ENCODE measurements at places on chromosomes 4 and X.

GRCh38 chr4:128682942-128683666 is 126.4 kb upstream of the JADE1 start:
- no peak for DNase-seq

GRCh38 chr4:73815145-73815544 is 21.3 kb upstream of the CXCL6 start:
- no peak for DNase-seq

GRCh38 chr4:30600246-30601017 is 119.7 kb upstream of the PCDH7 start:
- DNase-seq, result no peak

DNA sequence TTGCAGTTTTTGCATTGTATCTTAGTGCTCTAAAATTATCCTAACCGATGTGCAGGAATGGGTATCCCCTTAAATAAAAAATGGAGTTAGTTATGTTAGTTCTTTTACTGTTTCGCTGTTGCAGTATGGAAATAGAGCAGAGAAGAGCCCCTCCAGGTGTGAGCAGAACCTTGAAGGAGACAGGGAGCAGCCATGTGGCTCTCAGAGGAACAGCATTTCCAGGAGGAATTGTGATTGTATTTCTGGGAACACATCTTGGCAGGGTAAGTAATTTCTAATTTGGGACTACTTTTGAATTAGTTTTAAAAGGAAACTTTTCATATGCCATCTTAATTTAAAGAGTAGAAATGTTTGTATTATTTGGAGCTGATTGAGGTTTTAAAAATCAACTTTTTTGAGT is 5.3 kb upstream of the CCDC158 start:
- DNase-seq, result no peak

Measured in stimulated activated CD4-positive, alpha-beta T cell treated with anti-CD3 and anti-CD28 coated beads, Interleukin-4, amount 100 ng/mL, for 1 hour (primary cell).